CD4-positive, alpha-beta T cell treated with Interleukin-10 for 1 hour (primary cell): ENCODE measurements at places on chromosomes 2 and 18.

DNA sequence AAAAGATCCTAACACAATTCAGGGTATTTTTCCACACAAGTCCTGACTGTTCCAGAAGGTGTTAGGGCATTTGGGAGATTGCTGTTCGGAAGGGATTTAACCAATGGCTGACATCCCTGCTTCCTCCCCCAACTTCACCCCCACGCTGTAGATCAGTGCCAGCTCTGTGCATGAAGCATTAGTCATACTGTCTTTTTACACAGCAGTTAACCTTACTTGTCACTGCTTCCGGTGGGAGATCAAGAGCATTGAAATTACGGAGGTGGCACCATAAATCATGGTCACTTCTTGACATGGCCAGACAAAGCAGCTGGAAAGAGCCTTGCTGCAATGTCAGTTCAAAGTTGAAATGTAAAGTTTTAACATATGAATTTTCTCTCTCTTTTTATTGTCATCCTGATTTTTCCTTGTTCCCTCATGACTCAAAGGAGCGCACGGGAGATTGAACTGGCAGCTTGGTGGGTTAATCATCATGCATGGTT lies 70.2 kb downstream of the HRH4 start:
- DNase-seq, result no peak

GRCh38 chr18:11392980-11393885 lies 216.2 kb upstream of the SLC35G4 start:
- no peak for DNase-seq

DNA sequence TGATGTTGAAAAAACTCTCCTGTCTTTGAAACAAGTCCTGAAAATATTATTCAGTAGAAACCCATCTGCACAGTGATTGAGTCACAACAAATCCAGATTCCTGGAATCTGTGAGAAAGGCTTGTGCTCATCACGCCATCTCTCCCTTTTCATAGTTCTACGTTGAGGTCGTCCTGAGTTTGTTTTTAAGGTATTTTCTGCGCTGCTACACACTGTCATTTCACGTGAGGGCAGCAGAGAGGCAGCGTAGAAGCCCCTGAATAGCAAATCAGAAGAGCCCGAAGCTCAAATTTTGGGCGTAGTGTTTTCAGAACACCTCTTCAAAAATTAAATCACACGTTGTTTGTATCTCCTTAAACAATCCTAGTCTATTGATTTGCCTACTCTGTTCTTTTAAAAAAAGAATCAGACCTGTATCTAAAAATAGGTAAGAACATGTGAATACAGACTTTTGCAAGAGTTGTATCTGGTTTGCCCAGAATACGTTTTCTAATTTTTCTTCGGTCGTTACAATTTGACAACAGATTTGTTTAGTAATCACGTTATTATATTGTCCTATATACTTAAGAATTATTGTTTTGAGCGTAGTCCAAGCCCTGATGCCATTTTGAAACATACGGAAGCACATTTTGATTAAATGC lies 61.6 kb upstream of the SLC38A11 start:
- DNase-seq, result peak; percentile 3

- DNase-seq, result no peak
These were observed 37.9 kb downstream of the LNPK start for GRCh38 chr2:175964195-175964594.

GRCh38 chr18:3508576-3509549 lies 58.9 kb downstream of the TGIF1 start:
- DNase-seq, result no peak

DNA sequence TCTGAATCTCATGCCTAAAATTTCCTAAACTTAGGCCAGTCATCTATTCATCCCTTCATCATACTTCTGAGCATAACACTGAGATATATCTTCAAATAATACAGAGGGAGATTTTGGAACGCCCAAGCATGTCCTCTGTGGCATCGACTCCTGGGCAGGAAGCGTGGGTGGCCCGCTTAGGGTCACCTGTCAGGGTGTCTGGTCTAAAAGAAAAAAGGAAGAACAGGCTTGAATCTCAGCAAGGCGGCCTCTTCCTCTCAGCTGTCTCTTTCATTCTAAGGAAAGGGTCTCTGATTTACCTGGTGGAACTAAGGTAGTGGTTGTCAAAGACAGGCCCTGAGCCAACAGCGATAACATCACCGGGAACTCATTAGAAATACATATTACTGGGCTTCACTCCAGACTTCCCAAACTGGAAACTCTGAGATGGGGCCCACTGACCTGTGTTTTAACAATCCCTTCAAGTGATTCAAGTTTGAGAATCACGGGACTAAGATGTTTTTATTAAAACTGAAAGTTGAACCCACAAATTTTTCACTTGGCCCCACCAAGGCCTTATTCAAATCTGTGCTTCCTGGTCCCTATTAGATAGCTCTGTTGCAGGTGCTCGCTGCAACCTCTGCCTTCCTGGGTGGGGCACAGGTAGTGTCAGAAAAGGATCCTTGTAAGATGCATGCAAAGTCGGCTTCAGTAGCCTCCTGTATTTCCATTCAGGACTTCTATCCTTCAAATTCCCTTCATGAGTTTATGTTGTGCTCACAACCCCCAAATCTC lies 162.3 kb upstream of the CCDC68 start:
- no peak for DNase-seq

DNA sequence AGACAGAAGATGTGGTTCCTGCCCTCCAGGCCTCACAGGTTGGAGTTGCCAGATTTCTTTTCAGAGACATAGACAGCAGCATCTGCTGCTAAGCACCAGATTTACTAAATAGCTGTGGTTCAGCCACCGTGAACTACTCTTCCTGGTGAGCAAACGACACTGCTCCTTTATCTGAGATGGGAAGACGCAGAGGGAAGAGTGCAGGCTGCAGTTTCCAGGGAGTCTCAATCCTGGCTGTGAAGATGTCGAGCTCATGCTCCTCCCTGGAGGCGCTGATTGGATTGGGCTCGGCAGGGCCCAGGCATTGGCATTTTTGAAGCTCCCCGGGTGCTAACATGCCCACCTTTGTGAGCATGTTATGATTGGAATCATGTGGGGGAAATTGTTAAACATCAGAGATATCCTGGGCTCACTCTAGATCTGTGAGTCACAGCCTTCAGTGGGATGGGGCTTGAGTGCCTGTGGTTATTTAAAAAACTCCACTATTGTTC lies 314.8 kb downstream of the TSN start:
- no peak for DNase-seq

GRCh38 chr2:112343827-112344585 lies 68.6 kb downstream of the ZC3H6 start:
- no peak for DNase-seq

GRCh38 chr18:11078491-11078890 lies 70.9 kb downstream of the PIEZO2 start:
- no peak for DNase-seq

- no peak for DNase-seq
These were observed 98.6 kb downstream of the INSIG2 start for GRCh38 chr2:118186858-118187254.

DNA sequence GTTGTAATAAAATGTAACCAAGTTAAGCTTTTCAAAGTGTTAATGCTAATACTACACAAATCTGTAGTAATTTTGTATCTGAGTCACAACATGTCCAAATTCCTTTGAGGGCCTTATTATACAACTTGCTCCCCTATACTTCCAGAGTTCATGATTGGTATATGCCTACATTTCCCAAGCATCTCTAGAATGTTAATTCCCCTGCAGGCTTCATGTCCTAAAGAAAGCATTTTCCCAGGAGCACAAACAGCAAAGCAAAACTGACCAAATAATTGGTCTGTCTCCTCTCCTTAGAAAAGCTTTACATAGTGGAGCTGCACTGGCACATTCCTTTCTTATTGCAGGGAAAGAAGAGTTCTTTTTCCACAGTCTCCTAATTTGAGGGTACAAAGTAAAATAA lies 3.7 kb downstream of the ALS2 start:
- DNase-seq, result no peak

DNA sequence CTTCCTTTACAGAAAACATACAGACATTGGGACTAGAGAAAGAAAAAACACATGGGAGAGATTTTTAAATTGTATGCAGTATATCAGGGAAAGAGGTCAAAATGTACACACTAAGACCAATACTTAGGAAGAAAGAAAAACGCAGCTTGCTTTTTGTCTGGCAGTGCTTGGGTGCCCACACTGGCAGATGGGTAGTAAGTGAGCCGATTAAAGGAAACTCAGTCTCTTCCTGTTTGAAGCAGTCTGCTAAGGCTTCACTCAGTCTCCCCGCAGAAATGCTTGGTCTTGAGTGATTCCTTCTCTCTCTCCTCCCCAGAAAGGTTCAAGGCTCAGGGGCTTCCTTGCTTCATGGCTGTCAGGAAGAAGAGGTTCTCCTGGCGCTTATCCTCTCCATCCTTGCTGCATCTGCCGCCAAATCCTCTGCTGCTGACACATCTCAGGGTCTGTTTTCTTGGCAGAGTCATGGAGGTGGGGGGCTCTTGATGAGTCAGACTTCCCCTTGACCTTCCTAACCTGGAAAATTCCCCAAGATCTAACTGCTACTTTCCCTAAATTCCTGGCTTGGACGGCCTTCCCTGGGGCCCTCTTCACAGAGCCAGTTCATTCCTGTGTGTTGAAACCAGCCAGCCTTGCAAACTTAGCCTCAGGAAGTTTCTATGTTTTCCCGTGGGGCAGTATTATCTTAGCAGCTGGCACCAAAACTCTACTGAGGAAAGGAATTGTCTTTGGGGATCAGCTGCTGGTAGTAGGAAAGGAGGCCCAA lies 10.5 kb upstream of the TMSB10 start:
- DNase-seq, result peak; percentile 43

- no peak for DNase-seq
These were observed at the start of gene REEP1 for GRCh38 chr2:86337244-86337835. Gene REEP1 (minus strand): TSS chr2:86337626. CDS start chr2:86337510, 116 bp downstream.

- no peak for DNase-seq
These were observed 276.8 kb upstream of the POU3F3 start for GRCh38 chr2:104577143-104577542.

GRCh38 chr2:181977661-181978350 lies 7.8 kb upstream of the PPP1R1C start:
- no peak for DNase-seq

DNA sequence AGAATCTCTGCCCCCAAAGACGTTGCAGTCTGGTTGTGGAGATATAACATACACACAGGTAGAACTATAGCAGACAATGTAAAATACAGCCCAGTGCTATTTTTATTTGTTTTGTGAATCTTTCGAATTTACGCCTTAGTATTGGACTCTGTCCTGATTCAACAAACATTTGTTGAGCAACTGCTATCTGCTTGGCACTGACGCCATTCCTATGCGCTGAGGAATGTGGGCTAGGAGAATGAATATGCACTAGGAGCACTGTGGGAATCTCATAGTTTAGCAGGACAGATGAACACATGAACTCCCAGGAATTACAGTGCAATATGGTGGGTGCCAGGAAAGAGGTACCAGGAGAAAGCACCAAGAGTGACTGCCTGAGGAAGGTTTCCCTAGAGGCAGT lies 181.7 kb upstream of the SIX3 start:
- DNase-seq, result no peak

DNA sequence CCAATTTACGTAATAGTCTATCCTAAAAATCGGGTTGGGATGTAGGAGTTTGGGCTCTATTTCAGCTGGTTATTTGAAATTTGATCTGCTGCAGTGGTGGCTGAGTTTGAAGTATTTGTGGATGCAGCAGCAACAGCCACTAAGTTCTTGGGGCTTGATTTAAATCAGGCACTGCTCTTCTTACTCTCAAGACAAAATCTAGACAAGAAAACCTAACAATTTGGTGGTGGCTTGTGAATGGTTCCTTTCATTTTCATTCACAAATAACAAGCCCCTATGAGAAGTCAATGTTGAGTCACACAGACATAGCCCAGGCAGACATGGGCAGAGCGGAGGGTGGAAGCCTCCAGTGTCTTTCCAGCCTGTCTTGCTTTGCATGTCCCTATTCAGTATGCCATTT lies 199.3 kb downstream of the LTBP1 start:
- DNase-seq, result no peak

GRCh38 chr2:8242739-8243138 lies 439.1 kb upstream of the ID2 start:
- DNase-seq, result no peak

DNA sequence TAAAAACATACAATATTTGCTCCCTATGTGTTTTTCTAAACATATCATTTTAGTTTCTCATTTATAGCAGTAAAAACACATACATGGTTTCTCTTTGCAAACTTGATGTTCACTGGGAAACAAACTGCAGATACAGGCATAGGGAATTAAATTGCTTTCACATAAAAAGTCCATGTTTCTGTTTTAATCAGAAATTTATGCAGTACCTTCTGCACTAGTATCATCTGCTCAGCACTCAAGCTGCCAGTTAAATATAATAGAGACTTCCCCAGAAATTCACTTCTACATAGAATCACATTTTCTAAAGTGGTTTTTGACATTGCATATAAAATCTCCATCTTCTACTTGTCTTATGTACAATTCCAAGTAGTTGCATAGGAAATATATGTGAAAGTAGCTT lies 1107.3 kb upstream of the NRXN1 start:
- no peak for DNase-seq

GRCh38 chr2:223725494-223725893 lies 111.9 kb downstream of the AP1S3 start:
- DNase-seq, result no peak

DNA sequence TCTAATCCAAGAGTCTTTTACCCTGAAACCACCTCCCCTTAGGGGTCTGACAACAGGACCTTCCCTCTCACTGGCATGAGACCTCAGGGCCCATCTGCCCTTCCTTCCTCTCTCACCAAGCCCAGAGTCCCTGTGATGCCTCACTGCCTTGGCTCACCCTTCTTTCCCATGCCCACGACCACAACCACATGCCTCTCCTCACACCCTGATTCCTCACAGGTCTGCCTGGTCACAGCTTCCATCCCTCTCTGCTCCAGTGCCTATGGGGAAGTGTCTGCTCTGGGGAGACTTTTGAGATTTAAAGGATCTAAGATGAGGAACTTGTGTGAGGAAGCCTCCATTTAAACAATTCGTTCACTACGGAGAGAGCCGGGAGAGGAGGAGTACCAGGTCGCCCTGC lies 98.9 kb upstream of the SH3BP4 start:
- DNase-seq, result no peak

DNA sequence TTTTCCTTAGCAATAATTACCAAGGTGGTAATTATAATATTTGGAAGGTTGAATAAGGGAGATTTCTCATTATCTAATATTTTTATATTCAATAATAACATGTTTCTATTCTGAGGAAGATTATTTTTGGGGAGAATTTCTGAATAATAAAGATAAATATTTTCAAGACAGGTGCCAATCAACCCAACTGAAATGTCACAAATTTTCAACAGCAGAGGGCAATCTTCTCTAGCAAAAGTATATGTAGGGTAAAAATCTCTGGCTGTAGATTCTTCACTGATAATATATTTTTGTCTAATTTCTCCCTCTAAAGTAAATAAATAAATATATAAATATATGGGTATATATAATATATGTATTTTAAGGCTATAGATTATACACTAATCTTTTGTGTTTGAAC lies 1187.2 kb upstream of the CRIM1 start:
- DNase-seq, result no peak

GRCh38 chr2:43309935-43310334 lies 83.5 kb upstream of the ZFP36L2 start:
- no peak for DNase-seq

- no peak for DNase-seq
These were observed 51.6 kb upstream of the ZNF532 start for GRCh38 chr18:58813105-58813504.

- DNase-seq, result no peak
These were observed 246.4 kb downstream of the KLHL29 start for GRCh38 chr2:23631389-23631788.
